ENCODE measurements at places on chromosomes 2 and 18.

- no peak for DNase-seq
Observed at GRCh38 chr2:161237392-161238264, 70.6 kb upstream of the PSMD14 start.

DNA sequence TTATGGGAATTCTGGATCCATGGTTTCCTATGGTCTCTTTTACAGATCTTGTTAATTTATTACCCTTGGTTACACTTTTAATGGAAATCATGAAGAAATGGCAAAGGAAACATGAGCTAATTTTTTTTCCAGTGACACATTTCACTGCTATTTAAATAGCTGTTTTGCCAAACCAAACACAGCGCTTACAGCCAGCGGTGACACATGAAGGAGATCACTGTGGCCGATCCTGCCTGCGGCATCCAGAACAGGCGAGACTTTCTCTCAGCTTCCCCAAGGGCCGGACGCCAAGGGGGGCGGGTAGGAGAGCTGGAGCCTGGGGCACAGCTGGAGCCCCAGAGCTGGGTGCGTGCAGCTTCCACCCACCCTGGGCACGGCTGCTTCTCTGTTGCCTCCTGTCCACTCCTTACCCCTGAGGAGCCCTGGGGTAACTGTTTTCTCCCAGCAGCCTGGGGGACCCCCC lies 81.4 kb upstream of the PKDCC start:
- no peak for DNase-seq

- no peak for DNase-seq
Observed at GRCh38 chr2:118697781-118698180, 149.7 kb downstream of the EN1 start.

- no peak for DNase-seq
Observed at GRCh38 chr2:135052997-135053474, 944 bp downstream of the RAB3GAP1 start.

DNA sequence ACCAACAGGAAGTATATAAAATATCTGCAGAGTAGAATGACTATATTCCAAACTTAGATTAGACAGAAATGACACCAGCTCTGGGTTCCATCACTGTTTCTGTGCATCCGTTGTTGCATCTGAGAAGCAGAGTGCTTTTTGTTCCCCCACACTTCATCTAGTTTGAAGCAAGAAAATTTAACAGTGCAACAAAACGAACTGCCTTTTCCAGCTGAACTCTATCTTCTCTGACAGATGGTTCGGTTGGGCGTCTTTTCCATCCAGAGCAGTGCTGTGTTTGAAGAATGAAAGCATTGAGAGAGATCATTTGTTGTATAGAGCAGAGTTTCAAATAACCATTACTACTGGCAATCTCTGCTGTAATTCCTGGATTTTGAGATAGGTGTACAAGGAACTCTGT lies 757.5 kb downstream of the DPP10 start:
- no peak for DNase-seq

GRCh38 chr2:23322567-23323197 lies 62.3 kb upstream of the KLHL29 start:
- DNase-seq: no peak

- DNase-seq: no peak
Observed at GRCh38 chr2:239073270-239073669, 225.4 kb downstream of the TWIST2 start.

DNA sequence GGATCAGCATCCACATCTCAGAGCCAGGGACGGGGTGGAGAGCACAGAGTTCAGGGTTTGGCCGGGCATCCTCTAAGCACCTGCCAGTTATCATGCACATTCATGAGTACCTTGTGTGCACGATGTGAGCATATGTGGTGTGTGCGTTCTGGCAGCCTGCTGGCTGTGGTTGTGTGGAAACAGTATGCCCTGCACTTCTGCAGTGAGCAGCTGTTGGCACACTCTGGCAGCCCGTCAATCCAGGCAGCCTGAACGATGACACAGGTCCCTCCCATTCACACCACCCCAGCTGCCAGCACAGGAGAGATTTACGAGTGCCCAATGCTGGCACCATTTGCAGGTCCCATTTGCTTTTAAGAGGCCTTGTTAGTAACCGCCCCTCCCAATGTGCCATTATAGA lies 74.2 kb downstream of the CD8B2 start:
- DNase-seq: no peak

DNA sequence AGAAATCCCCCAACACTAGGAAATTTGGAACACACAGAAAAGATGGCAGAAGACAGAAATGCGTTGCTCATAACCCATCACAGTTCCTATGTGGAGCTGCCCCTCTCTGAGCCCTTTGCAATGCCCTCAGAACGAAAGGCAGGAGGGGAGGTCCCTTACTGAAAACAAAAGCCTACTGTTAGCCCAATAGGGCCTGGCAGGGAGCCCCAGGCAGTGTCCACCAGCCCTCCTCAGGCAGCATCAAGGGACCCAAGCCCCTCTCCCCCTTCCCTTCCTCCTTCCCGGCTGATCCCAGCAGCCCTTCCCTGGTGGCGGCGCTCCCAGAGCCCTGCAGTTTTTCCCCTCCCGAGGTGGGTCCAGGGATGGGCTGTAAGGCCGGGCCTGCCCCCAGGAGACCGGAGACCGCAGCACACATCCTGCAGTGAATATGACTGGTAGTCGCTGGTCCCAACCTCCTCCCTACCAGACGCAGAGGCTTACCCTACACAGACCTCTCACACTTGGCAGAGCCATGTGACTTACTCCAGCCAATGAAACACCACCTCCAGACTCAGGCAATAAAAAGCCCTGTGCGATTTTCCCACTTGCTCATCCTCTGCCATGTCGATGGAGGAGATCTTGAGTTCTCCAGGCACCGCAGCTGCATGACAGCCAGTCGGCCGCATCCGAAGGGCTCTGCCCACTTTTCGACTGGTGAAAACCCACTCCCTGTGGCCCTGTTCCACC lies 19.4 kb upstream of the DUSP2 start:
- DNase-seq: no peak

- no peak for DNase-seq
Observed at GRCh38 chr2:10655499-10656225, 34.1 kb downstream of the NOL10 start.

DNA sequence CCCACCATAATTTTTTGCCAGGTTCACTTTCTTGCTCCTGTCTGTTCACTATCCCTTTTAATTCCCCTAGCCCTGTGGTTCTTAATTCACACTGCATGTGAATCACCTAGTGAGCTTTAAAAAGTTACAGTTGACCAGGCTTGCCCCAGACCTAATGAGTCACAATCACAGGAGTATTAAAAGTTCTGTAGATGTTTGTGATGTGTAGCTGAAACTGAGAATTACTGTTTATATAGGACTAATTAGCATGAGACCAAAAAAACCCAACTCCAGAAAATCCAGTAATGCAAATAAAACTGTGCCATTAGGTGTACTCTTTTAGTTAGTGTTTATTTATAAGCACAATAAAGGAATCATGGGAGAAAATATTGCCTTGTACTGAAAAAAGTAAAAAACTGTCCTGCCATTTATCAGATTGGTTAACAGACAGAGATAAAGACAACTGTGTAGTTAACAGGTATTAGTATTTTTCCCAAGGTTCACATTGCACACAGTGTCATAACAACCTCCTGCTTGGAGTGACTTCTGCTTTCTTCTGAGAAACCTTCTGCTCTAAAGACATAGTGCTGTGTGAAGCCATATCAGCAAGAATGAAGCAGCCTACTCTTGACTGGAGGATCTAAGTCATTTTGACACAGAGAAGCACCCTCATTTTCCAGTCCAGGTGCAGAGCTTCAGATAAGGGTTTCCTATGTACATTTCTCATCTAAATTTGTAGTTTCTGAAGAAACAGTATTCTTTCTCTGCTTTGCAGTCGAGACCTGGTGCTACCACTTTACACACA lies 39.0 kb downstream of the VAPA start:
- DNase-seq: no peak

- no peak for DNase-seq
Observed at GRCh38 chr2:55859875-55860274, 63.7 kb downstream of the EFEMP1 start.

DNA sequence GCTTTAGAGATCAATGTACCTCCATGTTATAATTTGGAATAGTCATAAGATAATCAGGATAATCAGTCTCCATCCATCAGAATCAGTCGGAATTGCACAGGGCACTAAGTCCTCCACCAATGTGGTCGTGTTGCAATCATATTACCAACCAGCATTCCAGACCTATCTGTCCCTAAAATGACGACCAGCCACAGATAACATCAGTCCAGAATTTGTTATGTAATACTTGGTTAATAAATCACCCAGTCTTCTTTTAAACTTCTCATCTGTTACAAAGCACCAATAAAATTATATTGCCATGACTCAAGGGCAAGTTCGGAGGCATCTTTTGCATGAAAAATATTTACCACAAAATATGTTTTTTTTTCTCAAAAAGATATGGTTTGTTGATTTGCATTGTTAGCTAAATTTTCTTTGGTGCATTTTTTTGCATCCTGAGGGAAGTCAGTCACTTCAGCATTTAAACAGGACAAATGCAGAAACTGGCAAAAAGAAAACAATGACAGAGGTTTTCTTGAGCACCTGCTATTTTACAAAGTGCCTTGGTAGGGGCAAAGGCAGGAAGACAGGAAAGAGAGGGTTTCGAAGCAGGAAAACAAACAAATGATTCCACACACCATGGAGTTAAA lies 29.3 kb downstream of the PIEZO2 start:
- DNase-seq: no peak

DNA sequence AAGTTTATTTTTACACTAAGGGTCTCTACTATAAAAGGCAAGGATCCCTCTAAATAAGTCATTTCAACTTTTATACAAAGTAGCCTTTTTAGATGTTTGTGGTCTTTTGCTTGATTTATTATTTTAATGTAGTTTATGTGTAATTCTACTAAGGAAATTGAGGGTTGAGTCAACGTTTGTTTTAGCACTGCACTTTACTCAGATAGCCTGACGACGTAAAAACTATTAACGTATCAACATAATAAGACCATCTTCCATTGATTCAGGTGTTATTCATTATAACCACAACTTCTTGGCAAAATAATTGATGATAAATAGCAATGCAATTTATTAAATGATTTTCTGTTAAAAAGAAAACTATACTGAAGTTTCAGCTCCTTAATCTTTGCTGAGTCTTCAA lies 1103.6 kb upstream of the ACVR2A start:
- DNase-seq: no peak

DNA sequence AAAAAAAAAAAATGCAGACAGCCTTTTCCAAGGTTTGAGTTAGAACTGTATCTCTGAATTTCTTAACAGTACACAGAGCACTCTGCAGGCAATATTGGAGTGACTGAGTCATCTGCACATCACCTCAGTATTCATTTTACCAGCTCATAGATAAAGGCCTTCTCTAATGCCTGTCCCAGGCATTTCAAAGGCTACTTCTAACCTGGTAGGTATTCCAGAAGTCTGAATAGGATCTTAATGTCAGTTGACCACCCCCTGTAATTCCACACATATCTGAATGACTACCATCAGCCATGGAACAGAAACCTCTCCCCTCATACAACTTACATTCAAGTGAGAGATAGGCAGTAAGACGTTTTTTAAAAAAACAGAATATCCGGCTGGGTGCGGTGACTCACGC lies 9.0 kb downstream of the METTL21A start:
- DNase-seq: no peak

- DNase-seq: no peak
Observed at GRCh38 chr2:104902317-104902716, 48.4 kb downstream of the POU3F3 start.

- no peak for DNase-seq
Observed at GRCh38 chr2:217466104-217466503, 536.7 kb downstream of the TNS1 start.

- no peak for DNase-seq
Observed at GRCh38 chr2:216194013-216194412, 84.9 kb downstream of the XRCC5 start.

DNA sequence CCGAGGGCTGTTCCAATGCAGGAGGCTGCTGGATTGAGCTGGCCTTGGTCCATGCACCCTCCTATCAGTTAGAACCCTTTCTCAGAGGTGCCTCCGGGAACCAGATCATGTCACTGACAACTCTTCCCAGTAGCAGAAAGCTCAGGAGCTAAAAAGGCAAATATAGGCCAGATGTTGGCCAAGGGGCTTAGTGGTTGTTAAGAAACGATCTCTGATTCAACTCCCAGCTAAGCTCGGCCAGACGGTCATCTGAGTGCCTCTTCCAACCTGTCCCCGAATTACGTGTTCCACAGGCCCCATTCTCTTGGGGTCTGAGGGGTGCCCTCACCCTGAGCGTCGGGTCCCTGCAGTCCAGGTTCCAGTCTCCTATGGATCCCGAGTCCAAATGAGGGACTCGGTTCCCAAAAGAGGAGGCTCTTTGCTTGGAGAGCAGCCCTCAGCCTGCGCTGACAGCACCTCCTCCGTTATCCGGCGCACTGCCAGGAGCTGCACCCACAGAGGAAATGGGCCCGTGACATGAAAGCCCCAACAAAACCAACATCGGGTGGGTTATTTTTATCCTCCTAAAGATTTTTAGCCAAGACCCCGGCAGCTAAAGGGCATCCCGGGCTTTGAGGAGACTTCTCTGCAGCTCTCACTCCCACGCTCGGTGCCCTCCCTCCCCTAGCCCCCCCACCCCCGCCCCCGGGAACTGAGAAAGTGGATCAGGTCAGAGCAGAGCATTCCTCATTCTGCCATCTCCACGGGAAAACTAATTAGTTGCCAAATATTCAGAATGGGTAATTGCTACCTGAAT lies 106.6 kb upstream of the ID2 start:
- DNase-seq: peak; percentile 45

GRCh38 chr18:70263336-70263735 lies 25.5 kb upstream of the SOCS6 start:
- DNase-seq: no peak

DNA sequence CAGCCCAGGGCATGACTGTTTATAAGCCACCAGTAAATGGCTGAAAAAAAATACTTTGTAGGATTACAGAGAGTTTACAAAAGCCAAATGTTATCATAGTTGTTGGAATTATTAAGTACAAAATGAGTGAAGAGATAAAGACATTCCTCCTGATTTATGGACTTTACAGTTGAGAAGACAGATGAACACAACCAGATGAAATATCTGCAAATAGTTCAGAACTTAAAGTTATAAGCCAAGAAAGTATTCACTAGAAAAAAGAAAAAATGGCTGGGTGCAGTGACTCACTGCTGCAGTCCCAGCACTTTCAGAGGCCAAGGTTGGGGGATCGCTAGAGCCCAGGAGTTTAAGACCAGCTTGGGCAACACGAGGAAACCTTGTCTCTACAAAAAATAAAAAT lies 11.2 kb downstream of the PMAIP1 start:
- no peak for DNase-seq

DNA sequence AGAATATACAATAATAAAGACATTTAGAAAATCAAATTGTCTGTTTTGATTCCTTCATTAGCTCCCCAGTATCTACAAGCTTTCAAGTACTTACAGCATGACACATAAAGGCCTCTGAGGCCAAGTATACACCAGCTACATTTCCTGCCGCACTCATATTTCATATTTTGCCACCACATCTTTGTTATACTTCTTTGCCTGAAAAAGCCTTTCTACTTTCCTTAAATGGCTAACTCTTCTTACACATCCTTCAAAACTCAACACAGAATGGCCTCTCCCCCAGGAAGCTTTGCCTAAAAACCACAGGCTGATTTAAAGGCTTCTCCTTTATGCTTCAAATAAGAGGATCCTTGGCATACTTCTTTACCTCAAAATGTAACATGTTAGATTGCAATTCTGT lies 4.5 kb downstream of the STK17B start:
- no peak for DNase-seq
